ENCODE measurements at places on chromosomes 16 and 17. TPM values are rescaled to one million over a fixed set of nuclear protein-coding genes. Genes with fewer than 3 reads are reported as not detected.

The KRTAP2-2 gene
- total RNA-seq = not detected

The PHOSPHO1 gene
- not detected for total RNA-seq

DNA sequence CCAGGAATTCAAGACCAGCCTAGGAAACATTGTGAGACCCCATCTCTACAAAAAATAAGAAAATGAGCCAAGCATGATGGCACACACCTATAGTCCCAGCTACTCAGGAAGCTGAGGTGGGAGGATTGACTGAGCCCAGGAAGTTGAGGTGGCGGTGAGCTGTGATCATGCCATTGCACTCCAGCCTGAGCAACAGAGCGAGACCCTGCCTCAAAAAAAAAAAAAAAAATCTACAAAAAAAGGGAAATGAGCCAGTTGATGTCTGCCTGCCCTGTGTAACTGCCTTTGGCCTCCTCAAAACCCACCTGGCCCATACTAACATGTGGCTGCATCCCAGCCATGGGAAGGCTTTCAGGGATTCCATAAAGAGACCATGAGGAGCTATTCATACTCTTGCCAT lies 4.5 kb downstream of the RANBP10 start:
- DNase-seq = no peak

- no peak for DNase-seq
Measured at GRCh38 chr17:82571855-82572254, 52.3 kb downstream of the FOXK2 start.

- peak; percentile 41 for DNase-seq
Measured at GRCh38 chr16:53848277-53848942, 144.5 kb downstream of the FTO start.

- DNase-seq = no peak
Measured at GRCh38 chr17:39820987-39821386, 43.1 kb downstream of the IKZF3 start.

- DNase-seq = no peak
Measured at GRCh38 chr17:67379251-67379630, 2.2 kb downstream of the PITPNC1 start.

DNA sequence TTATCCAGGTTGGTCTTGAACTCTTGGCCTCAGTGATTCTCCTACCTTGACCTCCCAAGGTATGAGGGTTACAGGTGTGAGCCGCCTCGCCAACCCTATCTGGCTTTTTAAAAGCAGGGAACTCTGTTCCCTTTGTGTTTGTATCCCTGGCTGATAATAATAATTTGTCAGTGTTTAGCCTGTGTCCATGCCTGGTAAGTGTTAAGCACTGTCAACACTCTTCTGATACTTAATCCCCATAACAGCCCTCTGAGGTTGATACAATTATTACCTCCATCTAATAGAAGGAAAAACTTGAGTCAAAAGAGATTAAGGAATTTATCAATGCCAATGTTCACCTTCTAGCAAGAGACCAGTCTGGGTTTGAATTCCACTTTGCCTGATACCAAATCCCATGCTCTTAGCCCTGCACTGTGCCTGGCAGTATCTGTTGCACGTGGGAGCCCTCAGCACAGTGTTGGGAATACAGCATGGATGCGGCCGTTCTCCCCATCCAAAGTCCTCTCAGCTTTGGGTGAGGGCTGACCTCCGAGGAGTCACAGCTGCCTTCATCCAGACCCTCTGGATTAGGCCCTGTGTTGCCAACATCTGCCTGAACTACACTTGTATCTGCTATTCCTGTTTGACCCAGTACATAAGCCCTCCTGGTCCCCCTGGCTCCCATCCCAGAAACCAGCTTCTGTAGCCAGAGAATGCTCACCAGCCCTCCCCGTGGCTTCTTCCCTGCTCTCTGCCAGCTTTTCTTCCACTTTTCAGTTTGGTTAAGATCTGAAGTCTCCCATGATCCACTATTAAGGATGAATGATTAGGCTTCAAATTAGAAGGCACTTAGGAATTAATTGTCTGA lies 335.6 kb upstream of the ASIC2 start:
- DNase-seq = no peak

- DNase-seq = no peak
Measured at GRCh38 chr17:82691714-82692113, 6.8 kb downstream of the RAB40B start.

DNA sequence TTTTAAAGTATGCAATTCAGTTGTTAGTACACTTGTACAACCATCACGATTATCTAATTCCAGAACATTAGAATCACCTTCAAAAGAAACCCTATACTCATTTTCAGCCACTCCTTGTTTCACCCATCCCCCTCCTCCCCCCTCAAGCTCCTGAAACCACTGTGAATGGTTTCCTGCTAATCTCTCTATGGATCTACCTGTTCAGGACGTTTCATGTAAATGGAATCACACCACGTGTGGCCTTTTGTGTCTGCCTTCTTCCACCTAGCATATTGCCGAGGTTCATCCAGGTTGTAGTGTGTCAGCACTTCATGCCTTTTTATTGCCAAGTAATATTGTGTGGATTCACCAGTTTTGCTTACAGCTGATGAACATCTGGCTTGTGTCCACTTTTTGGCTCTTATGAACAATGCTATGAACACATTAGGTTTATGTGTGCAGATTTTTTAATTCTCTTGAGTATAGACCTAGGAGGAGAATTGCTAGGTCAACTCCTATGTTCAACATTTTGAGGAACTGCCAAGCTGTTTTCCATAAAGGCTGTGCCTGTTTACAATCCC lies 17.8 kb downstream of the EIF4A3 start:
- no peak for DNase-seq

- DNase-seq = no peak
Measured at GRCh38 chr16:85781695-85782370, 17.5 kb downstream of the EMC8 start.

GRCh38 chr16:1318268-1318545 lies 8.8 kb downstream of the UBE2I start:
- no peak for DNase-seq
